OCI-M1 (cell line): ENCODE measurements at places on chromosomes 5 and 9.

DNA sequence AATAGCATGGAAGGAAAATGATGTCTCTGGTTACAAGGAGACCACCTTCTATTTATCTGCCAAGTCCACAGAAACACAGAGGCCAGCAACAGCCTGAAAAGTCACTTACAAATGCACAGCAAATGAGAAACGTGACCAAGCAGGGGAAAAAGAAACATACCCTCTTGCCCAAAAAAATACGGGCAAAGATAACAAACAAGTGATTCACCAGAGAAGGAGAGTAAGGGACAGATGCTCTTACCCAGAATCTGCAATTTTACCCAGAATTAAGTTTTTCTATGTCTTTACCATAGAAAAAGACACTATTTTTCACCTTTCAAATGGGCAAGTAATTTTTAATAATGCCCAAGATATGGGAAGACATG is 28.1 kb downstream of the CAMSAP1 start:
- no peak for DNase-seq

DNA sequence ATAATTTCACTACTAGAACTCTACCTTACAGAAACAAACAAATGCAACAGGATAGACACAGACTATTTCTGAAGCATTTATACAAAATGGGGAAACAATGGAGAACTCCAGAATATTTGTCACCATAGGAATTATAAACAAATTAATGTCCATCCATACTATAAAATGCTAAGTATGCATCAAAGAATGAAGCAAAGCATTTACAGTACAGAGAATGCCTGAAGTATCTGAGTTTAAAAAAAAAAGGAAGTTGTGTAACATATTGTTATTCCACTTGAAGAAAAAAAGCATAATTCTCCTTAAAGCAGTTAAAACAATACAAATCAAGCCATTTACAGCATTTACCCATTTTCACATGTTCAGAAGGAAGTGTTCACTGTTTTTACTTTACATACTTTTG is 53.0 kb downstream of the DROSHA start:
- DNase-seq = peak; percentile 11

DNA sequence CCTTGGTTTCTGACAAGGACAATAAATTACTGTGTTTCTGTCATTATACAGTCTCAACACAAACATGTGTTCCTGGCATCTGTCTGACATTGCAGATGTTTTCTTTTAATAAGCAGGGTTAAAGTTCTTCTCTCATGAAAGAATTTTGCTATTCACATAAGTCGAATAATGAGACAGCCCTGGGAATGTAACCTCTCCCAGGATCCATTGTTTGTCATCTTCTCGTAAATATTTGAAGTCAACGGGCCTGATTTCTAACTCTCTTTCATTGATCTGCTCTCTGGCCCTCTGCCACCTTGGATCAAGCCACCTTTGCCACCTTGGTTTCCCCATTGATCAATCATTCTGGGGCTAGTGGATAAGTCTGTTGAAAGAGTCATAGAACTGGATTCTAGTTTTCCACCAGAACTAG is 12.9 kb upstream of the CAST start:
- DNase-seq = no peak

- no peak for DNase-seq
Measured at GRCh38 chr9:90007516-90008440, 403.0 kb downstream of the GADD45G start.

GRCh38 chr5:34553581-34553980 is 102.5 kb upstream of the RAI14 start:
- DNase-seq = peak; percentile 67

DNA sequence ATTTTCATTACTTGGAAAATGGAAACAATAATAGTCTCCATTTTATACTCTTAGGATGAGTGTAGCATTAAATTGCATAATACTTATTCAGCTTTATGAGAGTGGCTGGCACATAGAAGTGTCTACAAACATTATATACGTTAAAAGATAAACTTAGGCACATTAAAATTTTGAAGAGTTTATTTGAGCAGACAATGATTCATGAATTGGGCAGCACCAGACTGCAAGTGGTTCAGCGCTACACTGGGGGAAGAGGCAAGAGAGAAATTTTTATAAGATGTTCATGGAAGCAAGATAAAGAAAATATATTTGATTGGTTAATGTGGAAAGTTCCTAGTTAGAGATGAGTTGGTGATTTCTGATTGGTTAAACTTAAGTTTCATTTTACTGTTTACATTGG is 243.7 kb downstream of the RASEF start:
- DNase-seq = no peak

DNA sequence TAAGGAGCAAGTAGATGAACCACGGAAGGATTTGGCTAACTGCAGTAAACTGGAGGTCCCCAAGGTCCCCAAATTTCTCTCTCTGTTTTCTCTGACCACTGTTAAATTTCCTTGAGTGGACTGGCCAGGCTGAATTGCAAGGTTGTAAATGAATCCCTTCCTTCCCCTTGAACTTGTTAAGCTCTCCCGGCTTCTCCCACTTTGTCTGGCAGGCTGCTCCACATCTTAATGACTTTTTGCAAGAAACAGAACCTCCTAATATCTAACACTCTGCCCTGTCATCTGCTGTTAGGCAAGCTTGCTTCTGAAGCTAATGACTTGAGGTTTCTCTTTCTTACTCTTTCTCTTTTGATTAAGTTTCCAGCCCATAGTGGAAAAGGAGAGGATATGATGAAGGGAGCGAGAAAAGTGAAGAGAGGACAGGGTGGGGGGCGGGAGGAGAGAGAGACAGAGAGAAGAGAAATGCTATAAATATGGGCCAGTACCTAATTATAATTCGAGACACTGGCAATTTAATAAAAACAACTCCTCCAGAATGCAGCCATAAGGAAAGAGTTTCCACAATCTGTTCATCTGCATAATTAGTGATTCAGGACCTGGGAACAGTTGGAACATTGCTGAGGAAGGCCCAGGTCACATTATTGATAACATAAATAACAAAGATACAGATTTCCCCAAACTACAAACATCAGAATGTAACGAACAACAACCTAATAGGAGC is 437.3 kb upstream of the MPDZ start:
- DNase-seq = peak; percentile 87

DNA sequence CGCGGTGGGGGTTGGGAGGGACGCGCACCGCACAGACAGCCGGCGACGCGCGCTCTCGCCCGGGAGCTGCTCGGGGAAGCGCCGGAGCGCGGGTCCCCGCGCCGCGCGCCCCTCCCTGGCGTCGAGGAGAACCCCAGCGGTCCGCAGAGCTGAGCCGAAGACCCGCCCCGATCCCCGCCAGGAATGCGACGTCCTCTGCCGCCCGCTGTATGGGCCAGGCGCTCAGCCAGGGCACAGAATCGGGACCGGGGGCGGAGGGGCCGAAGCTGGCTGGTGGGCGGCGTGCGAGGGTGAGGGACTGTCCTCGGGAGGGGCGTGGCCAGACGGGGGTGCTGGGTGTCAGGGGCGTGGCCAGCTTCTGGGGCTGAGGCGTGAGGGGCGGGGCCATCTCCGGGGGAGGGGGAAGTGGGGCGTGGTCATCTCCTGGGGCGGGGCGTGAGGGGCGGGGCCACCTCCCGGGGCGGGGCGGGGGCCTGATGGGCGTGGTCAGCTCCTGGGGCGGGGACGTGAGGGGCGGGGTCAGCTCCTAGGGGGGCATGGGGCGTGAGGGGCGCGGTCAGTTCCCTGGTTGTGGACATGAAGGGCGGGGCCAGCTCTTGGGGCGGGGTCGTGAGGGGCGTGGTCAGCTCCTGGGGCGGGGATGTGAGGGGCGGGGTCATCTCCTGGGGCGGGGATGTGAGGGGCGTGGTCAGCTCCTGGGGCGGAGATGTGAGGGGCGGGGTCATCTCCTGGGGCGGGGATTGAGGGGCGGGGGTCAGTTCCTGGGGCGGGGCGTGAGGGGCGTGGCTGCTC is 965 bp downstream of the PTGDS start:
- DNase-seq = peak; percentile 65

DNA sequence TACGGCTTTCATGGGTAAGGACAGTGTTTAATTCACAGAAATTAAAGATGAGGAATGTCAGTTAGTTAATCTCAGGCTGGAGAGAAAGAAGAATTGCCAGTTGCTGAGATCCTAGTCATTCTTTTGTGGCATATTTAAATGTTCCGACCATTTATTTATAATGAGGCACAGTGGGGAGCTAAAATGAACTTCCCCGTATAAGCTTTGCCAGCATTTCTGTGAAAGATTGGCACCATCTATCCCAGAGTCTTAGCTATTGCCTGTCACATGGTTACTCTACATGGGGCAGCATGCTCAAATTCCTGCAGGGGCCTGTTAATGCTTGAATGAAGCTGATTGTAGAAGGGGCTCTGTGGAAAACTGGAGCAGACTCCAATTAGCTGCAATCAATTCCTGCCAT is 314.1 kb downstream of the PRELID2 start:
- DNase-seq = no peak

DNA sequence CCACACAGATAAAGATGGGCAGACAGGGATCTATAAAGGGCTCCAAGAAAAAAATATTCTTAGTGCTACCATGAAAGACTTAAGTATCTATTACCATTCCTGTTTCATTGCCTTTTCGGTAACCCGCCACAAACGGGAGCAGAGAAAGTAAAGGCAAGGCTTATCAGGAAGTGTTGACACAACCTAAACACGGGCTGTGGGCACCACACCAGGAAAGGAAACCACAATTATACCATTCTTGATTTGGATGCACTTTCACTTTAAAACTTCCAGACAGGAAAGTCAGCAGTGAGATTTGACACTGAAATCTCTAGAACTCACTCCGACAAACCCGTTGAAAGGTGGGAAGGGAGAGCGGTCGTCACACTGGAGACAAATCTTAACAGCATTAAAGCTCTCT is 6.5 kb downstream of the TLE1 start:
- peak; percentile 16 for DNase-seq

GRCh38 chr5:65835191-65835590 is 91.2 kb upstream of the ERBIN start:
- DNase-seq = no peak

DNA sequence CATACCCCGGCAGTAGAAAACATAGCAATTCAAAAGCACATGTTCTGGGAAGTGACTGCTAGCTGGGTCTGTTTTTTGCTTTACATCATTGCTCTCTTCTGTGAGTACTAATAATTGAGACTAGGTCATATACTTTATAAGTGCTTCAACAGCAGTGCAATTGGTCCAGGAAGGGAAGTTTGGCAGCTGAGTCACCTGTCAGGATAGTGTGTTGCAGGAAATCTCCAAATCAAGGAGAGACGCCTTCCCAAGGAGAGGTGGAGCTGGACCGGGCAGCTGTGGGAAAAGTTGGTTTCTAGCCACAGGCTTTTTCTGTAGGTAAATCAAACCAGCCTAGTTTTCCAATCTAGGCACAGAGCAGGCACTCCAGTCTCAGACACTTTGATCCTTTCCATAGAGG is 330.1 kb downstream of the ENC1 start:
- DNase-seq = no peak

DNA sequence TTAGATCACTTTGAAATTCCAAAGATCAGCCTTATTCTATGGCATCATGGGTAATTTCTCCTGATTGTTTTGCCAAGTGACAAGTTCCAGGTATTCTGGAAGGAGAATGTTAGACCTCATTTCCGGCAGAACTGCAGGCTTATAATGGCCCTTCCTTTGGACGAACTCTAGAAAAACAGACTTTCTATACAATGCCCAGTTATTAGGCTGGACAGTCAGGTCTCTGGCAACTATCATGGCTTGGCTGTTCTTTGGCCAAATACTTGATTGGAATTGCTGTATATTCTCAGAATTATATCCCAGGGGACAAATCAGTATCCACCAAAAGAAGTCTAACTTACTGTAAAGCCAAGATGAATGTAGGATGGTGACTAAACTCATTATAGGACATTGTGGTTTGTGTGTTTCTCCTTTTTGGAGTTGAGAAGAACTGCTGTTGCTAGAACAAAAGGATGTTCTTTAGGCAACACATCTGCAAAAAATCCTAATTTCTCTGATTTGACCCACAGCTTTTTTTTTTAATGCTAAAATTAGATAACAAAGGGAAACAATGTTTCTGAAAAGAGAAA is 69.0 kb downstream of the ADAMTSL1 start:
- DNase-seq = no peak

GRCh38 chr5:170448221-170448620 is 55.6 kb upstream of the KCNIP1 start:
- DNase-seq = no peak

DNA sequence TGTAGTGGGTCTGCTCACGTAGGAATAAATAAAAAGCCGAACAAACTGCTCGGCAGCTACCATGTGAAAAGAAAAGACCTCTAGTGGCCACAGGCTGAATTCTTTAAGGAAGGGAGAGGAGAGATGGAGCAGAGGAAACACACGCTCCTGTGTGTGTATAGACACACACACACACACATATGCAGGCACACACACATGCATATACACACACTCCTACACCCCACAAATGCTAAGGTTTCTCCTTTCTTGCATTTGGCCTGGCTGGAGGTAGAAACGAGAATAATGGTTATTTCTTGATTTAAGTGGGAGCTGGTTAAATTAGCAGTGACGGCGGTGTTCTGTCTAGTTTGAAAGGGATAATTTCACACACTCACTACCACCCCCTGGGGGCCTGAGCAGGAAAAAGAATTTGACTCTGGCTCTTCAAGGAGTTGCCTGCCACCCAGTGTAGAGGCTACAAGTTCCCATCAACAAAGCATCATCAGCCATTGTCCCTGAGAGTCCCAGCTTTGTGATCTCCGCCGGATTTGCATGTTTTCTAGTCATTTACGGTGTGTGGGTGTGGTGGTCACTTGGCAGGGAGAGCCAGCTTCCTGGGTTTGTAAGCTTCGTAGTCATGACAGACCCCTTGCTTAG is at the start of gene INSYN2B:
Gene INSYN2B, minus strand, starts transcription at position 78 of the 636 bp plus-strand sequence. CDS start 96,597 bp downstream, outside the sequence.
- peak; percentile 56 for DNase-seq

DNA sequence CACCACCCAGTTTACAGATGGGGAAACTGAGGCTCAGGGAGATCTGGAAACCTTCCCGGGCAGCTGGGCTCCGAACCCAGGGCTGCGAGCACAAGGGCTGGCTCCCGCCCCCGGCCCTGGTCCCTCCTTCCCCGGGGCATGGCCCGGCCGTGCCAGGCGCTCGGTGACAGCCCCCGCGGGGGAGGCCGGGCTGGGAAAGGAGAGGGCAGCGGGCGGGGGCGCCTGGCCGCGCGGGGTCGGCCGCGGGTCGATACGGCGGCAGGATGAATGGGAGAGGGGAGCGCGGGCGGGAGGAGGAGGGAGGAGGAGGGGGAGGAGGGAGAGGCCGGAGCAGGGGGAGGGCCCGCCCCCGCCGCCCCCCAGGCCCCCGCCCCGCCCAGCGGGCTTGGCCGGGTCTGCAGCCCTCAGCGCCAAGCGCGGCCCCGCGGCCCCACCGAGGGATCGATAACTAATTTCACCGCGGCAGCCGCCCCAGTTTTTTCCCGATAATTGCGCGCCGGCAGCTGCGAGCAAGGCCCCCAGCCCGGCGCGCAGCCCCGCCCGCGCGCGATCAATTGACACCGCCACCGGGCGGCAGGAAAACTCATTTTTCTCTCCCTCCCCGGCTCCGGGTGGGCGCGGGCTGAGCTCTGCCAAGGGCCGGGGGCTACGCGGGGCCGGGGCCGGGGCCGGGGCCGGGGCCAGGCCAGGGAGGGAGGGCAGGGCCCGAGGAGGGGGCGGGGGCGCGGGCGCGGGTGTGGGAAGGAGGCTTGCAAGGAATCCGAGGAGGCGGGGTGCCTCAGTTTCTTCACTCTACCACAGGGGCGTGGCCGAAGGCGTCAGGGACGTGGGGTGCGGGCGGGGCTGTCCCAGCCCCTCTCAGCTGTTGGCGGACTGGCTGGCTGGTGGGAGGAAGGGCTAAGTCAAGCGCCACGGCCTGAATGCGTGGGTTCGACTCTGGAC is 52.1 kb downstream of the C9orf50 start:
- DNase-seq = no peak
